ENCODE measurements at places on chromosomes 5 and 9.

DNA sequence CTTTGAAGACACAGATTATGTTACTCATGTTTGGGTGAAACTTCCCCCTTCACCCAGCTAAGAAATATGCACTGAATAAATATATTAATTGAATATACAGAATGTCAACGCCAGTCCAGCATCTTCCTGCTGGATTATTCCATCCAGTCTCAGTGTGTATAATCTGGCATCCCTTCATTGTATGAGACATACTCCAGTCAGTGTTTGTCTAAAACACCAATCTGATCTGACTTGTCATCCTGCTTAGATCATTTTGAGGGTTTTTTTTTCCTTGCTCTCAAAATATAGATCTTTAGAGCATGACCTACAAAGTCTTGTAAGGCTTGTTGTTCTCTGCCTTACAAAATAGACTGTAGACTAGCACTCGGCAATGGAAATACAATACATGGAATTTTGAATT lies 195.1 kb downstream of the SMARCA2 start:
- DNase-seq: no peak

DNA sequence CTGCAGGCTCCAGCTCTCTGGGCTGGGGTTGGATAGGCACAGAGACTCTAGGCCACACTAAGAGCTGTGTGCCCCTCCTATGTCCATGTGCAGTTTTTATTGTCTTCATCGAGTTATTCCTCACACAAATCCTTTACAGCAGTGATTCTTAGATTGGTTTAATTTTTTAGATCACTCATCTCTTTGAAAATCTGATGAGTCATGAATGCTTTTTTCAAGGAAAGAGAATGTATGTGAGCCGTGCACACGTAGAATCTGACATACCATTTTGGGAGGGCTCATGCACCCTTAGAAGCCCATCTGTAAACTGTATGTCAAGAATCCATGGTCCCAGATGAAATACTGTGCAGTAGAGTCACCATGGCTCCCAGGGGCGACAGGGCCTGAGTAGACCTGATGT lies 100.7 kb upstream of the S1PR3 start:
- DNase-seq: no peak

- DNase-seq: no peak
Observed at GRCh38 chr5:148443241-148443640, 59.5 kb downstream of the FBXO38 start.

GRCh38 chr5:135741040-135741439 lies 93.4 kb upstream of the SLC25A48 start:
- DNase-seq: peak; percentile 4

DNA sequence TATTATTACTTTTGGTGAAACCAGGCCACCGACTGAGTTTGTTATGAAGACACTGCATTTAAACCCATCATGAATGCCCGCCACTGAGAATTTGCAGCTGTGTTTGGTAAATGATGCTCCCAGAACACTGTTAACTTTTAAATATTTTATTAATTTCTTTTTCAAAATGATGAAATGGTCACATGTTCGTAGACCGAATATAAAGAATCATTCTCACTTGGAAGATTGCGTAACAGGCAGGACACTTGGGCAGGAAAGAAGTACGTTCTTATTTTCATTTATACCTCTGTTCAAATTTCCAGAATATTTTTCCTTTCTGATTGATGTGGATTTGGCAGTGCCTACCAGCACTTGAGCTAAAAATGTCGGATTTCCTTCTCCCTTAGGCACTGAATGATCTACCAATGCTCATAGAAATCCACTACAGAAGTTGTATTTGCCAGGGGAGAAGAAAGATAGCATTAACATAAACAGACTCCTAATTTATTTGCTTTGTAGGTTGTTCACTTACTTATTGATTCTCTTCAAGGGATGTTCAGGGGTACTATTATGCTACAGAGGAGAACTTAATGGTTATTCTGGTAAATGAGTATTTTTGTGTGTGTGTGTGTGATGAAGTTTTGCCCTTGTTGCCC lies 13.8 kb downstream of the CYFIP2 start:
- no peak for DNase-seq

GRCh38 chr9:130987738-130988399 lies 21.1 kb upstream of the LAMC3 start:
- DNase-seq: no peak

DNA sequence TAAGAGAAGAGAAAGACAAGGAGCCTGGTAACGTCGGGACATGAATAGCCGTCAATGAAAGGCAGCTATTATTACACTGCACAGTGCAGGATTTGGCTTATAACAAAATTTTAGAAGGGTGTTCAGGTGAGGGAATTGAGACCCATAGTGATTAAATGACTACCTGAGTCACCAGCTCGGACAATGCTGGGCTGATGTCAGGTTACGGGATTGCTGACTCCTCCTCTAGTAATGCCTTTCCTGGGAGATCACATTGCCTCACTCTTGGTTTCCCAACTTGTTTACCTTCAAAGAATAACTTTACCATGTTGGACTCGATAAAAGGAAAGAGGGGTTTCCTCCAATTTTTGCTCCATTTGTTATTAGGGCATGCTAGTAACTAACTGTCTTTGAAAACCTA lies 132.6 kb downstream of the GHR start:
- no peak for DNase-seq

DNA sequence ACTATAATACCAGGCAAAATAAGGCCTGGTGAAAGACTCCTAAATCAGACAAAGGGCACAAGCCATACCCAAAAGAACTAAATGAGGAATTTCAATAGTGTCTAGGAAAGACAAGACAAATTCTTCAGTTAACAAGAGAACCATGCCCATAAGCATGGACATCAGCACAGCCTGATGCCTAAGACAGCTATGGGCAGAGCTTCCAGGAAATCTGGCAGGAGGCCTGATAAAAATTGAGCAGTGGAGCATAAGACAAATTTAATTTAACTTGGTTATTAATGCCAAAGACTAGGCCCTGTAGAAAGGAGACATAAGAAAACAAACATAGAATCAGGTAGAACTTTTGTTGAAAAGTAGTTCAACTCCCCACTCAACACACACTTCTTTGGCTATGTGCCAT lies 17.3 kb downstream of the KLHL3 start:
- DNase-seq: no peak

DNA sequence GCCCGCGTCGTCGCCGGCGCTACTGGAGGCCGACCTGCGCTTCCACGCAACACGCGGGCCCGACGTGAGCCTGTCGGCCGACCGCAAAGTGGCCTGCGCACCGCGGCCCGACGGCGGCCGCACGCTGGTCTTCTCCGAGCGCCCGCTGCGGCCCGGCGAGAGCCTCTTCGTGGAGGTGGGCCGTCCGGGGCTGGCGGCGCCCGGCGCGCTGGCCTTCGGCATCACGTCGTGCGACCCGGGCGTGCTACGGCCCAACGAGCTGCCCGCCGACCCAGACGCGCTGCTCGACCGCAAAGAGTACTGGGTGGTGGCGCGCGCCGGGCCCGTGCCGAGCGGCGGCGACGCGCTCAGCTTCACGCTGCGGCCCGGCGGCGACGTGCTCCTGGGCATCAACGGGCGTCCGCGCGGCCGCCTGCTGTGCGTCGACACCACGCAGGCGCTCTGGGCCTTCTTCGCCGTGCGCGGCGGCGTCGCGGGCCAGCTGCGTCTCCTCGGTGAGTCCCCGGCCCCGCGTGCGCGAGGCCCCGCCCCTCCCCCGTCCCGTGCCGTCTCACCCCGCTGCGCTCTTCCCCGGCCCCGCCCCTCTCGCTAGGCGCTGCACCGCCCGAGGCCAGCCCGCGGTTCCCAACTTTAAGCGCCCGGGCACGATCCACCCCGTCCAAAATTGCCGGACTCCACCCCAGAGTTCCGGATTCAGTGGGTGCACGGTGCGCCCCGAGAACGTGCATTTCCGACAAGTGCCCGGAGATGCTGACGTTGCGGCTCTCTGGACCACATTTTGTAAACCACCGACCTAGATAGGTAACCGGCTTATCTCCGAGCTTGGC lies 42.8 kb downstream of the NEURL1B start:
- DNase-seq: no peak

- DNase-seq: no peak
Observed at GRCh38 chr5:54722846-54723433, 205.4 kb downstream of the SNX18 start.

DNA sequence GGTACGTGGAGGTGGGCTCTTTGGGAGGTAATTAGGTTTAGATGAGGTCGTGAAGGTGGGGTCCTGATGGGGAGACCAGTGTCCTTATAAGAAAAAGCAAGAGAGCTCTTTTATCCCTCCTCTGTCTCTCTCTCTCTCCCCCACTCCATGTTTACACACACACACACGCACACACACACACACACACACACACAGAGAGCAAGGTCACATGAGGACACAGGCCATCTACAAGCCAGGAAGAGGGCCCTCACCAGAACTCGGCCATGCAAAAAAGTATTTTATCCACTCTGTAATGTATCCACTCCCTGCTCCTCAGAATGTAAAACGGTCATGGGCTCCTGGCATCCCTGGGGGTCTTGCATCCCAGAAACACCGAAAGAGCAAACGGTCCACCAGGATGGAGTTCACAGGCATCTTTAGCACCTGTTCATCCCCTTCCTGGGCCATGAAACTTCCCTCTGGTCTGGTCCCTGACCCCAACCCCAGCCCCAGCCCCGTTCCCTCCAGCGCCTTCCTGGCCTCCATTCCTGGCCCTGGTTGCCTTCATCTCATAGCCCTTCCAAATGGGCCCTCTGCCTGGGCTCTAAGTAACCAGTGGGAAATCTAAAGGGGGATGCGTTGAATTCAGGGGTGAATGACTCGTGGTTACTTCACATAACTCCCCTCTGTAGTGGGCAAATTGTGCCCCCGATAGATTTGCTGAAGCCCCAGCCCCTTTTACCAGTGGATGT lies 88.8 kb downstream of the NSUN2 start:
- DNase-seq: no peak

GRCh38 chr9:134778156-134778555 lies 102.5 kb upstream of the FCN2 start:
- DNase-seq: no peak

GRCh38 chr9:37486616-37487548 lies 1.1 kb downstream of the POLR1E start:
- DNase-seq: peak; percentile 11

GRCh38 chr9:36151316-36152210 lies 15.0 kb downstream of the GLIPR2 start:
- peak; percentile 78 for DNase-seq

DNA sequence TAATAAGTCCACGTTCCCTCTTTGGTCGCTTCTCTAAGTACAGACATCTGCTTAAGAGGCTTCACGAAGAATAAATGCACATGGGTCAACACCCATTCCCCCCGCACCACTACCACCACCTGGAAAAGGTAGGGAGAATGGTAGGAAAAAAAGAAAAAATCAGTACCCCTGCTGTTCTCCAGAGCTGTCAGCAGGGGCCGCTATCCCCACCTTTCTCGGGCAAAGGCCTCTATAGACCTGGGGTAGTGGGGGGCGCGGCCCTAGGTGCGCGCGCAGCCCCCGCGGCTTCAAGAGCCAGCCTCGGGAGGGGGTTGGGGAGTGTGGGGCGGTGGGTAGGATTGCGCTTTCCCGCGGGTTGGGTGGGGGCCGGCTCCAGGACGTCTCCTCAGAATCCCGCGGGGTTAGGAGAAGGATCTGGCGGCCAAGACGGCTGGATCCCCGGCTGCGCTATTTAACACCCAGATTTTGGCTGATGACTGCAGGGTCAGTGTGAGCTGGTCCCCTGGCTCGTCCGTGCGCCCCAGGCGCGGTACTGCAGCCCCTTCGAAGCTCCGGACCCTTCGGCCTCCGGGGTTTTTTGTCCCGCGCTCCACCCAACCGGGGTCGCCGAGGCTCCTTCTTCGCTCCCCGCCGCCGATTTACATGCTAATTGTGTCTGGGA lies 1.6 kb upstream of the SEMA6A start:
- DNase-seq: peak; percentile 60

GRCh38 chr9:124456341-124457078 lies 6.3 kb downstream of the ADGRD2 start:
- no peak for DNase-seq

DNA sequence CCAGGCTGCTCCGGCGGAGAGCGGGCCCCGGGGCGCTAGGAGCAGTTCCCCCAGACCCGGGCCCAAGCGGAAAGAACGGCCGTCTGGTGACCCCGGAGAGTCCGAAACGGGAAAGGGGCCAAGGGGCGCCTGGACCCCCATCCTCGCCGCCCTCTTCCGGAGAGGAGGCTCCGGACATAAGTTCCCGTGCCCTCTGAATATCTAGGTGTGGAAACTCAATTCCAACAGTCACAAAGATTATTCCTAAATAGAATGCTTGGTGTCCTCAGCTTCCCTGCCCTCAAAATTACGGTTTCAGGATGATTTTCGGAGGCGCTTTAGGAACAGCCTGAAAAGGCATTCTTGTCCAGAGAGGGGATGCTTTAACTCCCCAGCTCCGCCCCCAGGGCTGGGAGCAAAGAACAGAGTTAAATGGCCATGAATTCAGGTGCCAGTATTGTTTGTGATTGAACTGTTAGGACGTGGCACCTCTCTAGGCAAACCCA lies 681 bp upstream of the LHFPL2 start:
- no peak for DNase-seq

GRCh38 chr9:76646249-76646648 lies 118.0 kb upstream of the PCA3 start:
- peak; percentile 68 for DNase-seq
